ENCODE measurements at places on chromosomes 6 and 20.

DNA sequence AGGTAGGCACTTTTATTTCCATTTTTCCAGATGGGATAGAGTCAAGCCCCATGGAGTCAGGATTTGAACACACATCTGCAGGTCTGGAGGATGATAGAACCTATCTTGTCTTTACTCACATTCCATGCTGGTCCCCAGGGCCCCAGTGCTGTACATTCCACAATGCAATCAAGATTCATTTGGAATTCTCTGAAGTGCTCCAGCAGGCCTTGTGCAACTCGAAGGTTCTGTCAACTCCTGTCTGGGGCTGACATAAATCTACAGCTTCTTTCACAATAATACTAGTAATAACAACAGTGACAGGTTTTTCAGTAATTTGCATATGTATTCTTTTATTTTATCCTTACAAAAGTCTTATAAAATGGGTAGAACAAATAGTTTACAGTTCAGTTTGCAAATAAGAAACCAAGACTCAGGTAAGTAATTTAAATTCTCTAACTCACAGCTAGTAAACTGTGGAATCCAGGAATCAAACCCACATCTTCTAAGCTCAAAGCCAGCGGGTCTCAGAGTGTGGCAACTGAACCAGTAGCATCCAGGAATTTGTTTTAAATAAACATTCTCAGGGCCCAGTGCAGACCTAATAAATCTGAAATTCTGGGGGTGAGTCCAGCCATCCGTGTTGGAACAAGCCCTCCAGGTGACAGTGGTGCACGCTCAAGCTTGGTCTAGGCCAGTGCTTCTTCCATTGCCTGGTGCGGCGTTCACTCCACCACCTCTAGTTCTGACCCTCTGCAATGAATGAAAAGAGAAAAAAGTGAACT lies 137.0 kb upstream of the TNFAIP3 start:
- no peak for DNase-seq

GRCh38 chr6:161161889-161162624 lies 111.8 kb downstream of the AGPAT4 start:
- no peak for DNase-seq

DNA sequence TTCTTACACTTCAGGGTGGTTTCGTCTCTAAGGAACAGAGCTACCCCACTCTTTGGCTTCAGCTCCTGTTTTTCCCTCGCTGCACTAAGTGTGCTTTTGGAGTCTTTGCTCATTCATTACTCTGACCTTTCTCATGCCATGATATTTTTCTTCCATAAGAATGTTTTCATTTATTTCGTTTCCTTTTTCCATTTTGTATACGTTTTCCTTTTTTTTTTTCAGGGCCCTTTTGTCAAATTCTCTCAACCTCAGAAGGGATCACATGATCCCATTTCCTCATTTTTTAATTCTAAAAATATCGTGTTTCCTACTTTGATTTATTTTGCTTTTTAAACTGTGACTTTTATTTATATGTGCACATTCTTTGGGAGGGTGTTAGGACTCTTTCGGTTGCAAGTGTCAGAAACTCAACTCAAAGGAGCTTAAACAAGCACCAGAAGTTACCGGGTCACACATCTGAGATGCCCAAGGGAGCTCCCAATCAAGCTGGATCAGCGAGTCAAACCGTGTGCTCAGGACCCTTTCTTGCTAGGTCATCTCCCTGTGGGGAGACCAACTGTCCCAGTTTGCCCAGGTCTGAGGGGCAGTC lies 40.6 kb downstream of the GCNT2 start:
- no peak for DNase-seq

GRCh38 chr20:17417225-17417624 lies 114.0 kb downstream of the BFSP1 start:
- no peak for DNase-seq

DNA sequence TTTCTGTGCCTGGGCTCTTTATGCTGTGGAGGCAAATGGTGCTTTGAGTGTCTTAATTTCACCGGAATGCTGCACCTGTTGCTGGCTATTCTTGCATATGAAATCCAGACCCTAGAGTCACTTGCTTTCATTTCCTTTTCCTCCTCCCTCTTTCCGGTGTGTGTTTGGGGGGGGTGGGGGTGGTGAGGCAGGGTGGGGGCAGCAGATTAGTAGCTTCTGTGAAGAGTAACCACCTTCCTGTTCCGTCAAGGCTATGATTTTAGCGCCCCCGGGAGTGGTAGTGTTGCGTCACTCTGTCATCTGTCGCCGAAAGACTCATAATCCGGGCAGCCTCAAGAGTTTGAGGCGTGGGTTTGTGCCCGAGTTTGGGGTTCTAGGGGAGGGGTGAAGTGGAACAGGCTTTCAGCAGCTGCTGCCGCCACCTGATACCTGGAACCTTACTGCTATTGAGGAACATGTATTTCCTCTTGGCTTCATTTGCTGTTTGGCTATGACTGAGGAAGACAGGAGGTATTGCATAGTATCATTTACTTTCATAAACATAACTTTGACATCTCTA lies 49.1 kb downstream of the UTRN start:
- no peak for DNase-seq

- no peak for DNase-seq
Measured at GRCh38 chr20:44954211-44954610, 6.0 kb downstream of the TOMM34 start.

DNA sequence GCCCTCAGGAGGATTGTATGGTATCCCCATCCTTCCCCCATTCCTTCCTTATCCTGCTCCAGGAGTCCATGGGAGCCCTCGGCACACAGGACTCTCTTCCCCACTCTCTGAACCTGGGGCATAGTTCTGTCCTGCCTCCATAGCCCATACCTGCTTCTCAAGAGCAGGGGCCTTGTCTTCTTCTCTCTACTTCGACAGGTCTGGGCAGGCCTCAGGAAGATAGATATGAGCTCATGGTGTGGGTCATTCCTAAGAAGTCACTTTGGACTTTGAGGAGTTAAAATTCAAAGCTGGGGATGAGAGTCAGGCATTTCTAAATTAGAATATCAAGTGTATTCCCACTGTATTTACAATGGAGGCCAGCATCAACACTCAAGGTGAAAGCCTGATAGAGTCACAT lies 8.4 kb upstream of the ADA start:
- DNase-seq = no peak

DNA sequence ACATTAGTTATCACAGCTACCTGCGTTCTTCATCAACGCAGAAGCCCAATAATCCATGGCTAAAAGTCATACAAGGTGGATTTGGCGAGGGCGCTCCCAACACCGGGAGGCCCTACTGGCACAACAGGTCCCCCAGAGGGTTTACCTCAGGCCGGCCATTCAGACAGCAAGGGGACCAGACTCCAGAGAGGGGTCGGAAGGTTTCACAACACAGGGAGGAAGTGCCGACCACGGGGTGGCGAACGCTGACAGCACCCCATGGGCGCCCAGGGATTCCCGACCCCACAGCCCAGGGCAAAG lies 1515.9 kb upstream of the DEFB115 start:
- DNase-seq = no peak

DNA sequence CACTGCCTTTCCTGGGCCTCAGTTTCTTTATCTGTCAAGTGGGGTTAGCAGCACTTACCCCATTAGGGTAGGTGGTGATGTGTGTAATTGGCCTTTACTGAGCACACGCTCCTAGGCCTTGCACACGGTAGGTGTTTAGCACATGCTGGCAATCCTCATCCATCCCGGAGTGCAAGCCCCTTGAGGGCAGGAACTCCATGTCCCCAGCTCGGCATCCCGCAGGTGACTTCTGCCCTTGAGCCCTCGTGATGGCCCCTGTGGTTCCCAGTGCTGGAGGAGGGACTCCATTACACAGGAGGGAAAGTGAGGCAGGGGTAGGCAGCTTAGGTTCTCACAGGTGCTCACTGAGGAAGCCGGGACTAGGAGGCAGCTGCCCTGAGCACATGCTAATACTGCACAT lies 40.0 kb downstream of the MYH7B start:
- no peak for DNase-seq

DNA sequence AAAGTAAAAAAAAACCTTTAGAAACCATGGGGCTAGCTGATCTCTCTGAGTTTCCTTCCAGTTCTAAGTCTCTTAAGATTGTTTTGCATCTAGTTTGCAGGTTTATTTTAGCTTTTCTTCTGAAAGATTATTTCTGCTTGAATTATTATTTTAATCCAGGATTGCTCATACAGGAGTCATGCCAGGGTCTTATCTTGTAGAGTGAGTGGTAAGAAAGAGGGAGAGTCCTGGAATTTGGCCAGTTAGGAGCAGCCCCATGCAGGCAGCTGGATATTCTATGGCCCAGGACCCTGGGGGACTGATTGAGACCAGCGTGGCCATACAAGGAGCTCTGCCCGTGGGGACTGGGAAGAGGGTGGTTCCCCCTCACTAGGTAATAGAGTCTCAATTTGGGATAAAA lies 178.9 kb upstream of the HEY2 start:
- DNase-seq = no peak

DNA sequence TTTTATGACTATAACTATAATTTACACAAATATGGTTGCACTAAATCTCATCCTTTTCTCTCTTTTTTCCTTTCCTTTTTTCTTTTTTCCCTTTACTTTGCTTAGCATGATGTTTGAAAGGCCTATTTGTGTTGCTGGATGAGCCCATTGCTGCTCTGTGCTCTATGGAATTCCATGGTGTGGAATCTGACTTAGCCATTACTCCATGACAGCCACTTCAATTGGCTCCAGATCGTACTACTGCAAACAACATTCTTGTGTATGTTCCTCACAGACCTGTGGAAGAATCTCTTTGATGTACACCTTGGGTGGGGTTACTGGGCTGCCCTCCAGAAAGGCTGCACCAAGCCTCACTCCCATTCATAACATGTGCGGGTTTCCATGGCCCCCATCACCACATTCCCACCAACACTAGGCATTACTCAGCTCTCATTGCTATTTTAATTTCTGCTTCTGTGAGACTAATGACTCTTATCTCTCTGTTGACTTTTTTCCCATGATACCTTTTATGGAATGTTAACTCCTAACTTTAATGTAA lies 979.0 kb downstream of the KIF16B start:
- no peak for DNase-seq

DNA sequence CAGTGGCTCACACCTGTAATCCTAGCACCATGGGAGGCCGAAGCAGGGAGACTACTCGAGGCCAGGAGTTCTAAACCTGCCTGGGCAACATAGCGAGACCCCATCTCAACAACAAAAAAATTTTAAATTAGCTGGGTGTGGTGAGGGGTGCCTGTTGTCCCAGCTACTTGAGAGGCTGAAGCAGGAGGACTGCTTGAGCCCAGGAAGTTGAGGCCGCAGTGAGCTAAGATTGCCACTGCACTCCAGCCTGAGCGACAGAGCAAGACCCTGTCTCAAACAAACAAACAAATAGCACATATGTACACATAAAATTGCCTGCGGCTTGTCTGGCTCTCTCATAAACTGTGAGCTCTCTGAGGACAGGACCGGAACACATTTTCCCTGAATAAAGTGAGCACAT lies 106.3 kb downstream of the BANF2 start:
- DNase-seq = no peak

DNA sequence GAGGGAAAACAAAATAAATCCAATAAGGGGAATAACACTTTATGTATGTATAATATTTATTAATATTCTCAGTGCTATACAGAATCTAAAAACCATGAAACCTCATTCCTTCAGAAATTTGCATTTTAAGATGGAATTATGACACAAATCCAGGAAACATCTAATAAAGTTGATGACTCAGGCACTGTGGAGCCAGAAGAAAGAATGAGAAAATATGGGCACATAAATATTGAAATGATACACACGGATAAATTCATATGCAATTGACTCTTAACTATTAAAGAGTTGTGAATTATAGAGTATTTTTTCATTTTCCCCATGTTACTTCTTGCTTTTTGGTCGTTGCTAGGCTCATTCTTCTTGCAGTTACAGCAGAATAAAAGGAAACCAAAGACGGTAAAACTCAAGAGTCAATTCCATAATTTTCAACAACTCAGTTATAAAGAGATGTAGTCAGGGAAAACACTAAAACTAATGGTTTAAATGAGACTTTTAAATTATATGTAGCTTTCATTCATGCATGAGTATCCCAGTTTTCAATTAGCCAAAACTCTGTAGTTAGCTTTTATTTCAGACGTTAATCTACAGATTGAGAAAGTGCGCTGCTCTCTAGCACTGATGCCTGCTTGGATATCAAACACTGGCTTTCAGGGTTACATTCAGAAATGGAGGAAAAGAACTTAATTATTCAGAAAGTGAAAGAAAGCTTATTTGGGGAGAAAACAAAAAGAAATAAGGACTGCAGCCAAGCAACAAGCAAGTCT lies 95.4 kb downstream of the ADGRB3 start:
- no peak for DNase-seq

DNA sequence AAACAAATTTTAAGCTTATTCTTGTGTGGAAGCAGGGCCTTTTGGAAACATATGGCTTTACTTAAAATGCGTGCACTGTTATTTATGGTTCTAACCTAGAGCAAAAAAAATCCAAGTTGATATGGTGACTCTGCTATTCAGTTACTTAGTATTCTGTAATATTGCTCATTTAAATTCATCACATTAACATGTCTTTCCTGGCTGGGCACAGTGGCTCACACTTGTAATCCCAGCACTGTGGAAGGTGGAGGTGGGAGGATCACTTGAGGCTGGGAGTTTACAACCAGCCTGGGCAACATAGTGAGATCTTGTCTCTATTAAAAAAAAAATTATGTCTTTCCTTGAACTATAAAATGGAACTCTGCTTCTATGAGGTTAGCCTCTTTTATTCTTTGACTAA lies 57.8 kb upstream of the SDHAF4 start:
- no peak for DNase-seq

GRCh38 chr6:72931325-72931887 lies 293.9 kb downstream of the KHDC1L start:
- DNase-seq = no peak

Data from cortex of kidney (tissue), 1 donor.